Posterior vena cava (tissue), 2 donors: ENCODE measurements at places on chromosomes 6 and 20. TPM values are rescaled to one million over a fixed set of nuclear protein-coding genes. Genes with fewer than 3 reads are reported as not detected.

GRCh38 chr6:163776196-163776905 is 361.8 kb downstream of the QKI start:
- no peak for DNase-seq

GRCh38 chr6:73710470-73710869 is 14.5 kb downstream of the CD109 start:
- DNase-seq: no peak

- no peak for DNase-seq
These were observed 598.8 kb downstream of the MAFB start for GRCh38 chr20:40090236-40090635.

GRCh38 chr6:79543886-79544285 is 6.7 kb upstream of the LCA5 start:
- DNase-seq: no peak

DNA sequence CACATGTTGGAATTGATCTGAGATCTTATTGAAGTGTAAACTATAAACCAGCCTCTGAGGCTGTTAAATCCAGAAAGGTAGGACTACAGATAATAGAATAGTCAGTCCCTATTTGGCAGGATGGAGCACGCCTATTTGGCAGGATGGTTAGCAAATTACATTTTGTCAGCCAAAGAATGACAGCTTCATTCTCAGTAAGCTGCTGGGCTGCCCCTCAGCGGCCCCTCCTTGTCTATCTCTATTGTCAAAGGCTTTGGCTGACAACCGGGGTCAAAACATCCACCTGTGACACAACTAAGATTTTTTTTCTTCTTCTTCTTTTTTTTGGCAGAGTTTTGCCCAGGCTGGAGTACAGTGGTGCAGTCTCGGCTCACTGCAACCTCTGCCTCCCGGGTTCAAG is 123.4 kb upstream of the ECI2 start:
- no peak for DNase-seq

GRCh38 chr6:168442646-168443045 is 1.7 kb downstream of the SMOC2 start:
- no peak for DNase-seq

GRCh38 chr6:35059596-35060345 is 81.4 kb downstream of the TCP11 start:
- DNase-seq: peak; percentile 66

DNA sequence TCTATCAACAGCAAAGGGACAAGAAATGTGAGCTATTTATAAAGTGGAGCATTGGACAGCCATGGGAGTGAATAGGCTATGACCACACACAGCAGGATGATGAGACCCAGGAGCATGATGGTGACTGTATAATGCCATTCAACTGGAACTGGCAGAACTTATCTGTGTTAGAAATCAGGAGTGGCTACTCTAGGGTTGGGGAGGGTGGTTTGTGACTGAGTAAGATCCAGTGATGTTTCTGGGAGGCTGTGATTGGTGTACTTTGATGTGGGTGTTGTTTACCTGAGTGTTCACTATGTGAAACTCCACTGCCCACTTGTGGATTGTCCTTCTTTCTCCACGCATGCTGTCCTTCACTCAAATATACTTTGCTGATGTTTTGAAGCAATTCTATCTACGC is 11.5 kb upstream of the HLA-B start:
- DNase-seq: no peak

The ALDH8A1 gene
- total RNA-seq: 1.1 TPM

The CST1 gene
- not detected for total RNA-seq

The CCM2L gene
- total RNA-seq: 9.7 TPM

The PPP1R11 gene
- total RNA-seq: 53.4 TPM

The GTSF1L gene
- not detected for total RNA-seq
